ENCODE measurements at places on chromosomes 6 and 20.

GRCh38 chr6:41375598-41376151 is 40.3 kb downstream of the NCR2 start:
- DNase-seq, result no peak

DNA sequence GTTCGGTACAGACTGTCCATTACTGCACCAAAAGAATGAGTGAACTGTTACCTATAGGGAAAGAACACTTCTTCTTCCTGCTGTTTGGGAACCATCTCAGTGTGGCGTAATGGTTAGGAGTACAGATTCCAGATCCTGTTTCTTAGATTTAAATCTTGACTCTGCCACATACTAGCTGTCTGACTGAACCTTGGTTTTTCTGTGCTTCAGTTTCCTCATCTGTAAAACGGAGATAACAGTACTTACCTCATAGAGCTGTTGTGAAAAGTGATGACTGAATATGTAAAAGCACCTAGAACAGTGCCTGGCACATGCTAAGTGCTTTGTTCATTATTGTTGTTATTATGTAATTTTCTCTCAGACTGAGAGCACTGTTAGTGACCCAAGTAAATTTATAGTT is 39.8 kb downstream of the STX11 start:
- DNase-seq, result no peak

DNA sequence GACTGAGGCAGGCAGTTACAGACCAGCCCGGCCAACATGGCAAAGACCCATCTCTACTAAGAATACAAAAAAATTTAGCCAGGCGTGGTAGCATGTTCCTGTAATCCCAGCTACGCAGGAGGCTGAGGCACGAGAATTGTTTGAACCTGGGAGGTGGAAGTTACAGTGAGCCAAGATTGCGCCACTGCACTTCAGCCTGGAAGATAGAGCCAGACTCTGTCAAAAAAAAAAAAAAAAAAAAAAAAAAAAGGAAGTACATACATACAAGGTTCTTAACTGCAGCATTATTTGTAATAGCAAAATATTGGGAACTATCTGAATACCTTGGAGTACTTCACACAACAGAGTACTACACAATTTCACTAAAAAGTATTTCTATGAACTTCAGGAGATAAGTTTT is 183.5 kb upstream of the OLIG3 start:
- no peak for DNase-seq

- DNase-seq, result no peak
These were observed 6.8 kb downstream of the ADA start for GRCh38 chr20:44644667-44645131.

DNA sequence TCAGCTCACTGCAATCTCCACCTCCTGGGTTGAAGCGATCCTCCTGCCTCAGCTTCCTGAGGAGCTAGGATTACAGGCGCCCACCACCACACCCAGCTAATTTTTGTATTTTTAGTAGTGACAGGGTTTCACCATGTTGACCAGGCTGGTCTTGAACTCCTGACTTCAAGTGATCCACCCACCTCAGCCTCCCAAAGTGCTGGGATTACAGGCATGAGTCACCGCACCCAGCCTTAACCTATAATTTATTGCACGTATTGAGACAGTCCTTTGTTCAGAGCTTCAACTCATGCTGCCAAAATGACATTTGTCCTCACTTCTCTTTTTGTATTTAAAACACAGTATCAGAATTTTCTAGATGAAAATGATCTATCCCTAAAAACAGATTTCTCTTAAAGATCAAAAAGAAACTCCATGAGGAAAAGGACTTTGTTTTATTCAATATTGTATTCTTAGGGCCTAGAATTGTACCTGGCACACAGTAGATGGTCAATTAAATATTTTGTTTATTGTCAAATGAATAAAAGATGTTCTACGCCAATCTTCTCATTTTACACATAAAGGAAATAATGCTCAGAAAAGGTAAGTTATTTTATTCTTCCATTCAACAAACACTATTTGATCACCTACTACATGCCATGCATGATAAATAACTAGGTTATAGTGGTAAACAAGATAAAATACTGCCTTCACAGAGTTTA is 10.8 kb downstream of the SERAC1 start:
- no peak for DNase-seq

- DNase-seq, result no peak
These were observed 28.8 kb upstream of the LIN28B start for GRCh38 chr6:104928141-104928540.

- DNase-seq, result no peak
These were observed 54.2 kb downstream of the HIVEP1 start for GRCh38 chr6:12066297-12066696.

GRCh38 chr20:61444637-61445036 is 192.6 kb downstream of the CDH4 start:
- no peak for DNase-seq

DNA sequence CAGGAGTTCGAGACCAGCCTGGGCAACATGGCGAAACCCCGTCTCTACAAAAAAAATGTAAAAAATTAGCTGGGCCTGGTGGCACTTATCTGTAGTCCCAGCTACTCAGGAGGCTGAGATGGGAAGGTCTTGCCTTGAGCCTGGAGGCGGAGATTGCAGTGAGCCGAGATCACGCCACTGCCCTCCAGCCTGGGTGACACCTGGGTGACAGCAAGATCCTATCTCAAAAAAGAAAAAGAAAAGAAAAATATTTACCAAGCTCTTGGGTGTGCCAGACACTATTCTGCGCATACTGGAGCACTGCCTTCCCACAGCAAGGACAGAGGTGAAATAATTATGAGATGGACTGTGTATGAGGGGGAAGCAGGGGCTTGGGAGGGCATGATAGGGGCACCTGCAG is 19.6 kb downstream of the POFUT1 start:
- DNase-seq, result no peak
